ENCODE measurements at places on chromosomes 6 and 20. TPM values are rescaled to one million over a fixed set of nuclear protein-coding genes. Genes with fewer than 3 reads are reported as not detected.

MCHR2 gene
- not detected for total RNA-seq

DLK2 gene
- 4.4 TPM for total RNA-seq

PRPH2 gene
- total RNA-seq: 7.3 TPM

SYTL3 gene
- 6.7 TPM for total RNA-seq

PRDM13 gene
- not detected for total RNA-seq

PRPF6 gene
- total RNA-seq: 67.6 TPM

EEF1A2 gene
- 1,067 TPM for total RNA-seq

LY86 gene
- total RNA-seq: not detected

DNA sequence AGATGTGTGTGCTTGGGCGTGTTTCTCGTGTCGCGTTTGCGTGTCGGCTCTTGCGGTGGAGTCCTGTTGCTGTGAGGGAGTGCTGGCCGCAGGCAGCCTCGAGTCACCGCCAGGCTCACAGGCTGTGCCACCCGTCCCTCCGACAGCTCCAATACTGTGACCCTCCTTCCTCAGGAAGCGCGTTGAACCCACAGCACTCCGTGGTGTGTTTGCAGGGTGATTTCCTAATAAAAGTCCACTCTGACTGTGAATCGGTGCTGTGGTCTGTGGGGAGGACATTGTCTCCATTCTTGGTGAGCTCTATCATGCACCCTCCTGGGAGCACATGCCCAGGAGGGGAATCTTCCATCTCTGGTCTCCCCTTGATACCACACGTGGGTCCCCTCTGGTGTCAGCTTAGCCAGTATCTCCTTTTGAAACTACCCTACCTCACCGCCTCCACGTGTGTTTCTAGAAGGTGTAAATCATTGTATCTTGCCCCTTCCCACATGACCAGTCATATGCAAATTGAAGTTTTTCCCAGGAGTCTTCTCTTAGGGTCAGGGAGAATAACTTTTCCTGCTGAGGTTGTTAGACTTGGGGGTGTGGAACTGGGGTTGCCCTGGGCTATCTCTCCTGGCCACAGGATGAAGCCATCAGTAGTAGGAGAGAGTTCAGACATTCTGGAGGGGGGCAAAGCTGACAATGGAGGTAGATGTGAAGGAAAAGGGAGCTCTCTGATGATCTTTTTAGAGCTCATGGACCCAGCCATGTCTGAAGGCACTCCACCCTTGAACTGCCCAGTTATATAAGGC, 13.3 kb upstream of the PCMTD2 start:
- no peak for DNase-seq

DNA sequence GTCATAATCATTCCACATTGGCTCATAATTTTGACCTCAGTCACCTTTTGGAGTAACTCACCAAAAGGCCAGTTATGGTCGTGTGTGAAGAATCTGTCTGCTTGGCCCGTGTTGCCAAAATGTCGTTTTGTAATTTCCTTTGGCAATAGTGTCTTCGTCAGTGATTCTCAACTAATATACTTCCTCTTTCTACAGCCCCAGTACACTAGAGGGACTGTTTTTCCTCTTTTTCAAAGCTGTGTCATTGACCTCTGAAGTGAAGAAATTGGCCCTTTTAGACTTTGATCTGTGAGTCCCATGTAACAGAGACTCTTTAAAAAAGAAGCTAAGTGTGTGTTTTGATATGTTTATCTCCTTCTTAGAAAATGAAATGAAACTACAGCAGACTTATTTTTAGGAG, 5.2 kb downstream of the FOXO3 start:
- no peak for DNase-seq

- peak; percentile 83 for DNase-seq
These were observed 732 bp upstream of the STXBP5 start for GRCh38 chr6:147203311-147204059.

DNA sequence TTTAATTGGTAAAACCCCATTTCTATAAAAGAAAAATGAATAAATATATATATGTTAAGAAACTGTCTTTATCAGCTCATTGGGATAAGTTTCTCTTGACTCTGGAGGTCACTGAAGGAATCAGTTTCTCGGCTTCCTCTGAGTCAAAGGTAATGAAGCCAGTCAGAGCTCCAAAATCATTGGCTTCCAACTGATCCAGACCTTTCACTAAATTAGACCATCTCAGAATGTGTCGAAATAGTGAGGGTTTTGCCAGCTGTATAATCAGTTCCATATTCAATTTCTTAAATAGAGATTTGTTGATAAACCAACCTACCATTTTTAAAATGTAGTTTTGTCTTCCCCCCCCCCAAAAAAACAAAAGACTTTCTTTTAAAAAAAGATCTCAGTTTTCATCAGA, 60.5 kb upstream of the SRSF6 start:
- no peak for DNase-seq

GRCh38 chr6:38117281-38117680, 297.8 kb downstream of the ZFAND3 start:
- DNase-seq: no peak

DNA sequence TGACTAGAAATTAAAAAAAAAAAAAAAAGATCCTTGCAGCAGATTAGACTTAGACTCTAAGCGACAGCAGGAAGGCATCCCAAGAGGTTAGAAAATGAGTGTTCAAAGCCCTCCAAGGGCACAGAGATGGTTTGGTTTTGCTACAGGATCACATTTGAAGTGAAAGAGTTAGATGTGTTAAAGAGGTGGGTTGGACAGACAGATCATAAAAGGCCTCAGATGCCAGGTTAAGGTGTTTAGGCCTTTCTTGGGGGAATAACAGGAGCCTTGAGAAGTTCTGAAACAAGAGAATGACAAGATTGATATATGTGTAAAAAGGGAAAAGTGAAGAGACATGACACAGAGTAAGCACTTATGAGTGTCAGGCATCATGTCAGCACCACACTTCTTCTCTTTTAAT, 107.5 kb downstream of the FYN start:
- no peak for DNase-seq

DNA sequence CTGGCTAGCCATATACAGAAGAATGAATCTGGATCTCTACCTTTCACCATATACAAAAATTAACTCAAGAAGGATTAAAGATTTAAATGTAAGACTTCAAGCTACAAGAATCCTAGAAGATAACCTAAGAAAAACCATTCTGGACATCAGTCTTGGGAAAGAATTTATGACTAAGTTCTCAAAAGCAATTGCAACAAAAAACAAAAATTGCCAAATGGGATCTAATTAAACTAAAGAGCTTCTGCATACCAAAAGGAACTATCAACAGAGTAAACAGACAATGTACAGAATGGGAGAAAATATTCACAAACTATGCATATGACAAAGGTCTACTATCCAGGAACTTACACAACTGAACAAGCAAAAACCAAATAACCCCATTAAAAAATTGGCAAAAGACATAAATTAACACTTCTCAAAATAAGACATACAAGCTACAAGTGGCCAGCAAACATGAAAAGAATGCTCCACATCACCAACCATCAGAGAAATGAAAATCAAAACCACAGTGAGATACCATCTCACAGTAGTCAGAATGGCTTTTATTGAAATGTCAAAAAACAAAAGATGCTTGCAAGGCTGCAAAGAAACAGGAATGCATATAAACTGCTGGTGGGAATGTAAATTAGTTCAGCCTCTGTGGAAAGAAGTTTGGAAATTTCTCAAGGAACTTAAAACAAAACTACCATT, 66.8 kb upstream of the RSPO3 start:
- DNase-seq: peak; percentile 11

GRCh38 chr6:34478796-34479195, 12.9 kb downstream of the PACSIN1 start:
- DNase-seq: no peak

DNA sequence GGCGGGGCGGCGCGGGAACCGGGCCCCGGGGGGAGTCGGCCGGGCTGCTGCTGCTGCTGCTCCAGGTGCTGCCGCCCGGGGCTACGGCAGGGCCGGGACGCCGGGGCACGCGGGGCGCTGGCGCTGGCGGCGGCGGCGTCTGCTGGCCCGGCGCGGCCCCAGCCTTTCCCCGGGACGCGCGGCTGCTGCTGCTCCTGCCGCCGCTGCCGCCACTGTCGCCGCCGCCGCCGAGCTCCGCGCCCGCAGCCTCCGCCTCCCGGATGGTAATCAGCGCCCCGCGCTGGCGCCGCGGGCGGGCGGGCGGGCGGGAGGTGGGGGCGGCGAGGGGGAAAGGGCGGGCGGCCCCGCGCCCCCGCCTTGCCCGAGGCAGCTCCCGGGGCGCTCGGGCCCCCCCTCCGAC, 306 bp downstream of the EBF4 start:
- peak; percentile 58 for DNase-seq

DNA sequence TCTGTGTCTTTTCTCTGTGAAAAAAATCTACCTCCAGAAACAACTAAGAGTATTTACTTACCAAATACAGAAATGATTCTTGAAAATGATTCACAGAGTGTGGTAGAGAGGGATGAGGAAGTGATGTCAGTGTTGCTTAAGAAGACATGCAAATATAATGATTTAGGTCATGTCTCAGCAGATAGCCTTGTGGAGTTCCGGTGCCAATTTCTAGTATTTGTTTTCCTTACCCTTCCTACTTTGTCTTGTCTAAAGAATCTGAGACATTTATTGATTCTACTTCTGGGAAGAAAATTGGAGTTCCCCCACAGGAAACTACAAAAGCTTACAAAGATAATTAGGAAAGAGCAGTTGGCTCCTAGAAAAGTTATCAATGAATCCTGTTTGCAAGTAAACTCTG, 68.8 kb downstream of the GJA1 start:
- DNase-seq: peak; percentile 79

GRCh38 chr6:31829633-31830283, 2.2 kb downstream of the HSPA1B start:
- peak; percentile 41 for DNase-seq

DNA sequence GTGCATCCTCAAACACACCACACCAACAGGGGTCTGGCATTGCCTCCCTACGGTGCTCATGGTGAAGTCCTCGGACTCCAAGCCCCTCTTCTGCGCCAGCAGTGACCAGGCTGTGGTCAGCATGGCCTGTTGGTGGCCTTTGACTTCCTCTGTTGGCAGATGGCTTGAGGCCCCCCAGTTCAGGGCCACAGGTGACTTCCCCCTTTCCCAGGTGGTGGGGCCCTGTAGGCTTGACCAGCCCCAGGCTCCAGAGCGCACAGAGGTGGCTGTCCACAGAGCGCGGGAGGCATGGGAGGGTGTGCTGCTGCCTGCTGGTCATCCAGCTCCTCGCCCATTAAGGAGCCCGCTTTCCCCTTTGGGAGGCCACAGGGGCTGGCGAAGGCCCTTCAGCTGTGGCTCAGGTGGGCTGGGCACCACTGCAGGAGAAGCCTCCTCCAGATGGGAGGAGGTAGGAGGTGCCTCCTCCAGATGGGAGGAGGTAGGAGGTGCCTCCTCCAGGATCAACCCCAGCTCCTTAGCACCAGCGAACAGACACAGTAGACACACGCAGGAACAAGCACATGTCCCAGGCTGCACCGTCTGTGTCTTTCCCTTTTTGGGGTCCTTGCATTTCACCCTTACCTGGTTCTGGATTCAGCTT, 52.1 kb upstream of the BHLHE23 start:
- DNase-seq: no peak

DNA sequence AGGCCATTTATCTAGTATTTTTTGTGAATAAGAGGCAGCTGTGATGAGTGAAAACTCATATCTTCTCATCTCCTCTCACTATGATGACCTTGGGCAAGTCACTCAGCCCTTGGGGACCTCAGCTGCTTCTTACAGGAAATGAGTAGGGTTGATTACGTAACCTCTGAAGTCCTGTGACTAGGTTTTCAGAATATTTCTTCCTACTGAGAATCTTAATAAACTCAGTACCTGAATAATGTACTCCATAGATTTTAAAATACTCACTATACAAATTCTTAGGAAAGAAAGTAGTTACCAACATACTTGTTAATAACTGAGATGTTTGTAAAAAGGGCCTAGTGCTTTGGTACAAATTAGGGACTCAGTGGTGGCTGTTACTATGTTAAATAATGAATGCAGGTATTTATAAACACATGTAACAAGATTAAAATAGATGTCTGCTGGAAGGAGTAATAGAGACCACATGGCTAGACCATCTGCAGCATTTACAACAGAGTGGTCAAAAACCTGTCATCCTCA, 60.9 kb downstream of the RPRD1B start:
- no peak for DNase-seq

DNA sequence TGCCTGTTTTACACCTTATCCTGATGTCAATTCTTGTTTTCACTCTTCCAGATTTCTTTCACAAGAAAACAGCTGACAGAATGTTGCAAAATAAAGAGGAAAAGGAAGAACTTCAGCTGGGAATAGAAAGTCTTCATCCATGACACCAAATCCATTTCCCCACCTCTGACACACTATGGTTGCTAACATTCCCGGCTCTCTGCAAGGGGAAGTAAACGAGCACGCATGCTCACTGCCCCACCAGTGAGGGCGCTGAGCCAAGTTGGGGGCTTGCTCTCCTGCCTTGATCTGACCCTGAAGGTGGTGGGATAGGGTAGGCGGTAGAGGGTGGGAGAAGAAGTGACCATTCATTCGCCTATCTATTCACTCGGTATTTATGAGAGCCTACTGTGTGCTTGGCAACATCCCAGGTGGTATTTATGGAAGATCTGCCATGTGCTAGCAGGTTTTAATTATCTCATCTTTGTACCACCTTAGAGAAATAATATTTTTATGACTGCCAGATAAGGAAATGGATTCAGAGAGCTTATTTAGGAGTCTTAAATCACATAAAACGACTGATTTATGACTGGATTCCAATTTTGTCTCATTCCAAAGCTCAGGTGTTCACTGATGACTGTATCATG, 206.2 kb downstream of the FOXC1 start:
- DNase-seq: no peak

DNA sequence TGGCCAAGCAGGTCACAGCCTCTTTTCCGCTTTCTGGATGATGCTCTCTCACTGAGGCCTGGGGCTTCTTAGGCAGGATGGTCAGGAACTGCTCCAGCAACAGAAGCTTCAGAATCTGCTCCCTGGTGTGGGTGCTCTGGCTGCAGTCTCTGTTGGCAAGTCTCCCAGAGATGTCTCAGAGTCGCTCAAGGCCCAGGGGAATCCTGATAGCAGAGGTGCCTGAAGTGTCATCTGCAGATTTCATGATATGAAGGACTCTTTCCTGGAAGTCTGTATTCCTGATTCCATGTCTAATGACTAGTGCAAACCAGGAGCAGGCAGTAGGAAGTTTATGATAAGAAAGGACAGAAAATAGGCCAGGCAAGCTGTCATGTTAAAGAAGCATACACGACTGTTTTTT, 20.3 kb downstream of the ZSCAN31 start:
- no peak for DNase-seq

- DNase-seq: no peak
These were observed 50.9 kb upstream of the TNFAIP3 start for GRCh38 chr6:137816133-137816579.

- no peak for DNase-seq
These were observed 16.9 kb downstream of the SEC23B start for GRCh38 chr20:18524646-18525045.

DNA sequence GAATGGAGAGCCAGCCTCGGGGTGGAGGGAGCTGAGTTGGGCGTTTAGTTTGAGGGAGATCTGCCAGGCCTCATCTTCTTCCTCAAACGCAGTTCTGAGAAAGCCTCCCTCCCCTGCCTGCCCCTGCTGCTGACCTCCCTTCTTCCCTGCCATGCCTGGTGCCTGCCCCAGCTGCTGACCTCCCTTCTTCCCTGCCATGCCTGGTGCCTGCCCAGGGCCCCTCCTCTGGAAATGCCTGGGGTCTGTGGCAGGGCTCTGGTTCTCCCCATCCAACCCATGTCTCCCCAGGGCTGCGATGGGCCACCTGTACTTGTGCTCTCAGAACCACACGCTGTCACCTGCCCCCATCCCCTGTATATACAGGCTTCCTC, 114.6 kb downstream of the VEGFA start:
- DNase-seq: no peak

- no peak for DNase-seq
These were observed 676.6 kb downstream of the DHX35 start for GRCh38 chr20:39638731-39639130.

Measured in cardiac muscle cell (in vitro differentiated cells and primary cell).